CD4-positive, alpha-beta T cell treated with Interleukin-17A for 1 hour (primary cell): ENCODE measurements at places on chromosomes 5 and 9.
A peak's percentile ranks its signal among the peaks of the same experiment; 100 is the strongest.

GRCh38 chr5:172806897-172807672 lies 27.0 kb upstream of the ERGIC1 start:
- DNase-seq, result peak; percentile 94

- DNase-seq, result no peak
These were observed 2.2 kb downstream of the CPEB4 start for GRCh38 chr5:173890195-173890991.

GRCh38 chr5:98637116-98637515 lies 136.3 kb upstream of the RGMB start:
- DNase-seq, result no peak

GRCh38 chr9:133474215-133474614 lies 4.7 kb downstream of the SLC2A6 start:
- DNase-seq, result no peak

DNA sequence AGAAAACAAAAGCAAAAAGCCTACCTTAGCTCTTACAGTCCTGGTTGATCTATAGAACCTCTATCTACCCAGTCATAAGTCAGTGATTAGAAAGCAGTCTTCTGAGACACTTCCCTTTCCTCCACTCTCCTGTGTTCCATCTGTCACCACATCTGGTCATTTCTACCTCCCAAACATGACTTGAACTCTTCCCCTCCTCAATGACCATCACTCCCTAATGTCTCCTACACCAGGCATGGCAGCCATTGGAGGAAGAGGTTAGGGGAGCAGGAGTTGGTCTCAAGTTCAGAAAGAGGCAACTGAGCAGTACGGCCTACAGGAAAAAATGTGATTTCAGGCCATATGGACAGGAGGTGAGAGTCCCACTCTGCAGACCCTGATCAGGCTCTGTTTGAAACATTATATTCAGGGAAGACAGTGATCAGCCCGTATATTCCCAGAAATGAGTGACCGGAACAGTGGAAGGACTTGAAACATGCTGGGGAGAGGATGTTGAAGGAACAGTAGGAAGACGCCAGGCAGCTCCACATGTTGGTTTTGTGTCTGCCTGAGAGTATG lies 12.0 kb downstream of the ABLIM3 start:
- DNase-seq, result no peak

- DNase-seq, result no peak
These were observed 434.6 kb downstream of the ENC1 start for GRCh38 chr5:74205767-74206578.

- DNase-seq, result no peak
These were observed 44.7 kb upstream of the PRLR start for GRCh38 chr5:35274839-35275509.

DNA sequence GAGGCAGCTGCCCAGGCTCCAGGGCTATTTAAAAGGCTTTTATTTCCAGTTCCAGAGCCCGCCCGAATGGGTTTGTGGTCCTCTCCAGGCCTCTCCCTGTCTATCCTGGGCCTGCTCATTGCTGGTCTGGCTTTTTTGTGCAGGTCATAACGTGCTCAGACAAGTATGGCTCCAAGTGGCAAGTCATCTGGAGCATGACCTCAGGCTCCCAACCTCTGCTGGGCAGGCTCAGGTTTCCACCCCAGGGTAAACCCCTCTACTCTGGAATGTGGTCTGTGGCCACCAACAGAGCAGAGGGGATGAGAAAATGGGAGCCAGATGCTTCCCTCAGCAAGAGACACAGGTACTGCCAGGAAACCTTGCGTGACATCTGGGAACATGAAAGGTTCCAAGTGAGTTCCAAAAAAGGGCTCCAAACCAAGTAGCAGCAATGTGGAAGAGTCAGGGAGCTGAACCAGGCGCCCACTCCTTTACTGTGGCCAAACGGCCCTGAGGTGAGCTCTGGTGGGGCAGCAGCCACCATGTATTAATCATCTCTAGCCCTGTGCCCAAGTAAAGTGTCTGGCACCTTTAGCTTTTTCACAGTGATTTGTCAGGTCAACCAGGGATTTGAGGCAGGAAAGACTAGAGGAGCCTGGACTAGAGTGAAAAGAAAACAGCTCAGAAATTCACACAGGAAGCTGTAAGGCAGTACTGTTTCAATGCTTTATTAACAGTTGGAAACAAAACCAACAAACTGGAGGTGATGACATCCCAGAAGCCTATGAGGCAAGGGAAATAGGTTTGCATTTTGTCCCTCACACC lies 25.7 kb downstream of the PCDHGC5 start:
- DNase-seq, result no peak

GRCh38 chr5:32510860-32511259 lies 66.3 kb upstream of the ZFR start:
- no peak for DNase-seq

DNA sequence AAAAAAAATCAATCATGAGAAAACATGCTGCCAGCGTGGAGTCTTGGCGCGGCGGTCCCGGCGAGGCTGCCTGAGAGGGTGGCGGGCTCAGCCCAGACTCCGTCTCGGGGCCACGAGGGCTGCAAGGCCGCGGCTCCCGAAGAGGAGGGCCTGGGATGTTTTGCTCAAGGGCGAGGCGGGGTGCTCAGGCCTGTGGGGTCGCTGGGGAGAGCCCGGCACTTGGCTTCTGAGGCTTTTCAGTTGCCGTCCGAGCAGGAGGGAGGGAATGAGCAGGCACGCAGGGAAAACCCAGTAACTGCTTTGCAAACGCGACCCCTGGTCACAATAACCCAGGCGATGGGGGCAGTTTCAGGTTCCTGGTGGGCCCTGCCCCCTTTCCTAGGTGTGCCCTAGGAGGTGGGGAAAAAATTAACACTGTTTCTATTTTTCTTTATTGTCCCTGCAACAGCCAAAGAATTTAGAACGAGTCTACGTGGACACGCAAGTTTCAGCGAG lies 3.2 kb upstream of the IRX2 start:
- no peak for DNase-seq

DNA sequence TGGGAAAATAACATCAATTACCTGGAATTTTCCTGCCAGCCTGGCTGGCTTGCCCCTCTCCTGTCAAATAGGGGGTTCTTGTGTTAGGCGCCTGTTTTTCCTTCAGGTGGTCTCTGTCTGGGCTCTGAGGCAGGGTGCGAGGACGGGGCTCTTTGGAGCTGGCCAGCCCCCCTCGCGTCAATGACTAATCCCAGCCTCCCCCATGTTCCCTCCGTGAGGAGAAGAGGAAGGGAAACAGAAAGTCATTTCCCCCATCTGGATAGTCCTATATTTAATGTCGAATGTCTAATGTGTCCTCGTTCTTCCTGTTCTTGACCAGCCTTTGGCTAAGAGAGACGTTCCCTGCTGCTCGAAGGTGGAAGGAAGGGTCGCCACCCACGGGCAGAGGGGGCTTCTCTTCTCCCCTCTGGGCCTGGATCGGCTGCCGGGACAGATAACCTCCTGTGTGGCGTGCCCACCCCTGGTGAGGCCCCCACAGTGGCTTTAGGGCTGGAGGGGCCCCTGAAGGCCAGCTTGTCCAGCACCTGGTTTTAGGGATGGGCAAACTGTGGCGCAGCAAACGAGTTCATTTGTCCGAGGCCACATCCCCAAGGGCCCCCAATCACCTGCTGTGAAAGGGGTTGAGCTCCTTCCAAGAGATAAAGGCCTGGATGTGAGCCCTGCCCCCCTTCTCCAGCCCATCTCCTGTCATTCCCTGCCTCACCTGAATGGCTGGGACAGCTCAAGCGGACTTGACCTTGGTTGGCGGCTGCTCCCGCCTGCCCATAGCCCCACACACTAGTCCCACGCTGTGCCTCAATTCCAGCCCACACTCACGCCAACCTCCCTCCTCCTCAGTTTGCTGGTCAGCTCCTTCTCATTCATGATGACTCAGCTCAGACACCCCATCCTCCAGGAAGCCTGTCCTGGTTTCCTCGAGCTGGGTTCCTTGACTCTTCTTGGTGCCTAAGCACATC lies 35.9 kb upstream of the UNC5A start:
- no peak for DNase-seq

- no peak for DNase-seq
These were observed 390.4 kb downstream of the ARHGEF28 start for GRCh38 chr5:74016373-74016772.

GRCh38 chr9:70490478-70490877 lies 76.0 kb upstream of the KLF9 start:
- peak; percentile 18 for DNase-seq

- no peak for DNase-seq
These were observed 57.2 kb upstream of the DHFR start for GRCh38 chr5:80711938-80712337.

- DNase-seq, result no peak
These were observed 45.5 kb upstream of the SPATA31E1 start for GRCh38 chr9:87836951-87837705.

- DNase-seq, result no peak
These were observed 2115.0 kb downstream of the MAT2B start for GRCh38 chr5:165620394-165620793.

- DNase-seq, result no peak
These were observed 243.0 kb upstream of the PTPRD start for GRCh38 chr9:10855847-10856246.

- DNase-seq, result no peak
These were observed 16.1 kb upstream of the ZNF462 start for GRCh38 chr9:106846857-106847256.

DNA sequence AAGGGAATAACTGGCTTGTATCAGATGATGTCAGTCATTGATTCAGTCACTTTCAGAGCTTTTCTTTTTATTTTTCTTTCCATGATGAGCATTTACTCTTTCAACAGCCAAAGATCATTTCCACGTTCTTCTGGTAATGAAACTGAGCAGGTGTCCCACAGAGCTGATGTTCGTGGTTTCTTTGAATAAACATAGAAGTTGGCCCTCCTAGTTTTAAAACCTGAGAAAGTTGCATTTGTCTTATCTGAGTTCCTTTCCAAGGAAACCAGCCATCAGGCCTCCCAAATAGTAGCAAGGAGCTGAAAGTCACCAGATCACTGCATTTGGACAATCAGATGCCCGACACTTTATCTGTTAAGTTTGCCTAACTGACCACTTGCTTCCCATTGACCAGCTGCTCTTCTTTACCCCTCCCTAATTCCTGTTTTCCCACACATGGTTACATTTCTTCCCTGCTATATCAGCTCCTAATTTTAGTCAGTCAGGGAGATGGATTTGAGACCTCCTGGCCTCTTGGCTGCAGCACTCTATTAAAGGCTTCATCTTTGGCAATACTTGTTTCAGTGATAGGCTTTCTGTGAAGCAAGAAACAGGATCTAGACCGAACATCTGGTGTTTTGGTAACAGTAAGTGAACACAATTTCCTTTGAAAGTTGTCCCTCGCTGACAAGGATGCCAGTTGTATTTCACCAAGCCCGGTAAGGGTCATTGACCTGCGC lies 420.8 kb downstream of the CHSY3 start:
- DNase-seq, result no peak

DNA sequence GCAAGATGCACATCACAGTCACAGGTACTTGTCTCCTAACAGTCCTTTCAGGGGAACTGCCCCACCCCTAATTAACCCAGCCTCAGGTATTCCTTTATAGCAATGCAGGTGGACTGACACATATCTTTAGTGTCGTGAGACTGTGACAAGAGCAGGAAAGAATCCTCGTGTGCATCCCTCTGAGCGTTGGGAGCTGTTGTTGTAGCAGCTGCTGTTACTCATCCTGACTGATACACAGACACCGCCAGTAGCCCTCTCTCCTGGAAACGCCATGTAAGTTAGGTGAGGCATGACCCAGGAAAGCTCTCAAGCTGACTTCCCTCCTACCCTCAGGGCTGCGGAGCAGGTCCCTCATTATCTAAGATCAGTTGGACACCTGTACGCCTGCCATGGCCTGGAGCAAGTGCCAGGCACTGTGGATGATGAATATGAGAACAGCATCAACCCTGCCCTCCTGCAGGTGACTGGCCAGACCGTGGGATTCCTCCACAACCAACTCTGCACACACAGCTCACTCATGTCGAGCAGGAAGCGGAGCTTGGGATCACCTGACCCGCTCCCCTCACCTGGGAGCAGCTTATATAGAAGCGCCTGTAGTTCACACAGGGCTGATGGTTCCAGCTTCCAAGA lies 10.2 kb upstream of the LCN15 start:
- DNase-seq, result no peak

DNA sequence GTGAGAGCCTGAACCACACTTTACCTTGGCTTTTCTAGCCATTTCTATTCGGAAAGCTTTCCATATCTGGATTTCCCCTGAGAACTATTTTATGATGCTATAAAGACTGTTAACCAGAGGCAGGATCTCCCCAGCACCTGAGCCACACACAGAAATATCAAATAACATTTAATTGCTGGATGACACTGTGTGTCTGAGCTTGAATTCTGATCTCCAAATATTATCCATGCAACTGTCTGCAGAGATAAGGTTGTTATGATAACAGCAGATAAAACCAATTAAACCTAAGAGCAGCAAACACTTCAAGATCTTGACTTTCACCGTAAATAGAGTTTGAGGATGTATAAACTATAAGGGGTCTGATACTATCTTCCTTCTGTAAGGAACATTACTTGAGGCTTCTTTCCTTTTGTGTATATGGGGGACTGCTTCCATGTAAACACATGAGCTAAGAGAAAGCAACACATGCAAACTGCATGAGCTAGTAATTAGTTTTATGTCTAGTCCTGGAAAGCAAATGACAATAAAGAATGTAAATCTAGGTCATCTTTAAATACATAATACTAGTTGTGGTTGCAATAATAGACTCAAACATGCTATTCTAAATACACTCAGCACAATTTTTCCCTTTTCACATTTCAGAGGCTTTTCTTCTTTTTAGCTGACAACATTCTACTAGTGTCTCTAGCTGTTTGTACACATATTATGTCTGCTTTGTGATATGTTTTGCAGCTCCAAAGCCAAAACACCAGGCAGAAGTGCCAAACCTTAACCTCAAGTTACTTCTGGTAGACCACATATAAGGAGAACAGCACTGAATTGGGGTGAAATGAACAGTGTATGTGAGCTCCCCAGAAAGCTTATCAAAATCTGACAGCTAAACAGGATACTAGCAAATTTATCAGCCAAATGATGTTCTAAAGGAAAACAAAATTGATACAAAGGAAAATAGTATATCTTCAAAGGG lies 136.5 kb downstream of the EFNA5 start:
- DNase-seq, result peak; percentile 19

- DNase-seq, result no peak
These were observed 85.0 kb downstream of the HMHB1 start for GRCh38 chr5:143896966-143897365.

- no peak for DNase-seq
These were observed 140.2 kb downstream of the DNAH5 start for GRCh38 chr5:13804336-13804735.

GRCh38 chr5:86170194-86170593 lies 447.5 kb upstream of the COX7C start:
- no peak for DNase-seq

DNA sequence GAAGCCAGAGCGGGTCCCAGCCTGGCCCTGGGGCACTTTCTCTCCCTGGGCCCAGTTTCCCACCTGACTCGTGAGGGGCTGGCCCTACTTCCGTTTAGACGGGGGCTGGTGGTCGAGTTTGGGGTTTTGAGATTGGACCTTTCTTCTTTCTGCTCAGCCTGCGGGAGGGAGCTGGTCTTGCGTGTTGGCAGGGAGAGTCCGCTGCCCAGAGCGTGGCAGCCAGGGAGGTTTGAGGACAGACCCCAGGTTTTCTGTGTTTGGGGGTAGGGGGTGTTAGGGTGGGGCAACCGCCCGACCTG lies 6.0 kb upstream of the PITX1 start:
- DNase-seq, result no peak
